ENCODE measurements at places on chromosomes 6 and 20.

DNA sequence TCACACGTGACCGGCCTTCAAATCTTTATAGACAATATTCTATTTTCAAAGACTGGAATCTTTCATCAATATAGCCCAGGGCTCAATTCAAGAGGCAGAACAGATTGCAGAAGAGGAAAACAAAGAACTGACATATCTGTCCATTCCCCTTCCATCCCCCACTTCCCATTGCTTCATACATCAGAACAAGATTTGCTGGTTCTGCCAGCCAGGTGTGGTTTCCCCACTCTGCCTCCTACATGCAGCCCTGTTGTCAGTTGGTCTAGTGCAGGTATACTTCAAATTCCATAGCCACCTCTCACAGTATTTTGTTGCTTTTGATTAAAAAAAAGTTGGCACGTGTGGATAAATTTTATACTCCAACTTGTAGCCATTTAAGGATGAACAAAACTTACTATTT lies 174.9 kb downstream of the CD109 start:
- no peak for DNase-seq

DNA sequence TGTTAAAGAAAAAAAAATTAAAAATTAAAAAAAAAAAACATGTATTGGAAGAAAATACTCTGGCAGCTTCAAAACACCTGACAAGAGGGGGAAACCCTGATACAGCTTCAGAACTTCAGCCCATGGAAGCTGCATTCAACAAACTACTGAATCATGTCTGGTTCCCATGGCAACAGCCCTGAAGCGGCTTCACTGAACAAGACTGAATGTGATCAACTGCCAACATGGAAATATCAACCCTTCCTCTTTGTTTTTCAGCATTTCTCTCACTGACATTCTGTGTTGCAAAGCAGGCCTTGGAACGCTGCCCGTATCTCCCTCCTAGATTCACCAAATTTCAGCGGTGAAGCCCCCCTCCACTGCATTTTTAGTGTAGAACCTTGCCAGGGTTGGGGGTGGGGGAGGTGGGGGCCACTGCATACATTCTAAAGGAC lies 91.3 kb upstream of the SHLD1 start:
- peak; percentile 65 for DNase-seq

- DNase-seq = no peak
Observed at GRCh38 chr6:135334169-135334568, 153.1 kb downstream of the MYB start.

DNA sequence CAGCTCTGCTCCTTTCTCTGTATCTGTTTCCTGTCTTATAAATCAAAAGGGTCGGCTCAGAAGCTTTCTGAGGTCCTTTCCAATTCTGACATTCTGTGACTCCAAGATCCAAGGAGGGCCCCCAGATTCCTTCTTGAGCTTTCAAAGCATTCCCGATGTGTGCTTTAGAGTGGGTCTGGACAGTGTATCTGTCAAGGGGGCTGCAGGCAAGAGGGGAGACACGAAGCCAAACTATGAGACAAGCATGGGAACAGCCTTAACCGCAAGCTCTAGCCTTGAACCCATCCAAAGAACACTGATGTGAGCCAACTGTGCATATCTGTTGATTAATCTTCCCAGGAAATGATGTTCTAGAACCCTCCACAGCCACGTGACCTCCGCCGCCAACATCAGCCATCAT lies 73.8 kb downstream of the TSHZ2 start:
- DNase-seq = no peak

GRCh38 chr6:109075934-109076333 lies 18.7 kb downstream of the SESN1 start:
- DNase-seq = no peak

- no peak for DNase-seq
Observed at GRCh38 chr6:82914511-82914910, 151.1 kb downstream of the UBE3D start.

- DNase-seq = no peak
Observed at GRCh38 chr6:161503570-161503969, 229.7 kb upstream of the AGPAT4 start.

DNA sequence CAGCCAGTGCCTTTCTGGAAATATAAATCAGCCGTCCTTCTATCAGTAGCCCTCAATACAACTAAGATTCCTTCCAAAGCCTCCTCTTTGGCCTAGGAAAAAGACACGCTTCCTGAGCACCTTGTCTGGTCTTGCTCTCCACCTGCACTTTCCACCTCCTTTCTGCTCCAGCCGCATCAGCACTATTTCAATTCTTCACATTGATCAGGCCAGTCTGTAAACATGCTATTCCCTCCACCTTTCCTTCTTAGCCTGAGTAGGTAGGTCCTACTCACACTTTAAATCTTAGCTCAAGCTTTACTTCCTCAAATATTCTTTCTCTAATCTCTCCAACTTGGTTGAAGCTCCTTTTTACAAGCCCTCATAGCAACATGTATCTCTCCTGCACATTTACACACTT lies 11.4 kb downstream of the RANBP9 start:
- no peak for DNase-seq

GRCh38 chr6:40249935-40250334 lies 315.7 kb upstream of the MOCS1 start:
- DNase-seq = no peak

GRCh38 chr6:43969158-43969981 lies 157.9 kb downstream of the MRPL14 start:
- DNase-seq = no peak

- DNase-seq = no peak
Observed at GRCh38 chr6:137115658-137116057, 57.8 kb downstream of the IL22RA2 start.

GRCh38 chr20:48734104-48734749 lies 93.6 kb downstream of the PREX1 start:
- peak; percentile 27 for DNase-seq

DNA sequence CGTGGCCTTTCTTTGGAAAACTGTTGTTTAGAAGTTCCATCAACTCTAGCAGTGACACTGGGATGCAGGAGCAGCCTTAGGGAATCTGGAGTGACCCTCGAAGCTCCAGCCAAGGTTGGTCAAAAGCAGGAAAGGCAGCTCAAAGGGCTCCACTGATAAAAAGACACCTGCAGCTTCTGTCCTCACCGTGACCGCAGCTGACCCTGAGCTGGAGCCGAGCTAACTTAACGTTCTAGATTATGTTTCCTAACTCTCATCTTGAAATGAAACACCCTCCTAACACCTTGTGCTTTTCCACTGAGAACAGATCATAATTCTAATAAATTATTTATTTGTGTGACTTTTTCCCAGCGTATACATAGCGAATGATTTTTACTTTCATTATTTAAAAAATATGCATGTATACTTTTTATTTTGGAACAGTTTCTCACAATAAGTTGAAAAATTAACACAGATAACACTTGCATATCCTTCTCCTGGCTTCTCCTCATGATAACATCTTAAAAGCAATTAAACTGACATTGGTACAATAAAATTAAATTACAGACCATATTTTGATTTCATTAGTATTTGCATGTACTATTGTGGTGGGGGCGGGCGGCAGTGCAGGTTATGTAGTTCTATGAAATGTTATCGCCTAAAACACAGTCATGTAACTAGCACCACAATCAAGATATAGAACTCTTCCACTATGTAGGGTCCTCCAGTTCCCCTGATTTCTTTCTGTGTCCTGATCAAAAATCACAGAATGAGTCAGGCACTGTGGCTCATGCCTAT lies 116.1 kb downstream of the MOXD1 start:
- no peak for DNase-seq

GRCh38 chr20:2387180-2387577 lies 6.5 kb downstream of the TGM6 start:
- peak; percentile 2 for DNase-seq

GRCh38 chr6:110563711-110564110 lies 87.3 kb upstream of the SLC22A16 start:
- DNase-seq = no peak

- DNase-seq = no peak
Observed at GRCh38 chr6:46901882-46902314, 19.8 kb downstream of the ADGRF5 start.

DNA sequence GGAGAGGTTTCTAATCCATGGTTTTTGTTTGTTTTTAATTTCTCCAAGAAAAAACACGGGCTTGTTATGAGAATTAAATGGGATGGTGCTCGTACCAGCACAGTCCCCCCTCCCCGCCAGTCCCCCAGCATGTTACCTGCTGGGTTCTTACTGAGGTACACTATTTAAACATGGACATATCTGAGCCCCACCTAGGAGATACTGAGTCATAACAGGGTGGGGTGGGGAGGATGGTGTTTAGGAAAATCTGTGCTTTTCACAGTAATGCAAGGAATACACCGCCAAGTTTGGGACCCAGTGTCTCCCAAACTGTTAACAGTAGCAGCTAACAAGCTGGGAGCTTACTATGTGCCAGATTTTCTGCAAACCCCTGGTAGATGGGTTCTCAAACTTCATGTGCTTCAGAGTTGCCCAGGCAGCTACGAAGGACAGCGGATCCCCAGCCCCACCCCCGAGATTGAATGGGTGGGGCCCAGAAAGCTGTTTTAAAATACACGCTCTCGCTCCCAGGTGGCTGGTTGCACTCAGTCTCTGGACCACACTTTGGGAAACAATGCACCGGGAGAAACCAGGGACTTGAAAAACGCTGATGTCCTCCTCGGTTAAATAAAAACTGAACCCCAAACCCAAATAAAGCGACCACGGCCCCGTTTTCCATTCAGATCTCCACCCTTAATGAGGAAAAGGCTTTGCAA lies 995 bp downstream of the ZFP64 start:
- DNase-seq = no peak

GRCh38 chr20:62660240-62660615 lies 17.9 kb downstream of the SLCO4A1 start:
- DNase-seq = no peak

- no peak for DNase-seq
Observed at GRCh38 chr6:4299476-4299875, 164.1 kb upstream of the ECI2 start.

- DNase-seq = no peak
Observed at GRCh38 chr6:124467366-124467765, 494.9 kb upstream of the RNF217 start.

DNA sequence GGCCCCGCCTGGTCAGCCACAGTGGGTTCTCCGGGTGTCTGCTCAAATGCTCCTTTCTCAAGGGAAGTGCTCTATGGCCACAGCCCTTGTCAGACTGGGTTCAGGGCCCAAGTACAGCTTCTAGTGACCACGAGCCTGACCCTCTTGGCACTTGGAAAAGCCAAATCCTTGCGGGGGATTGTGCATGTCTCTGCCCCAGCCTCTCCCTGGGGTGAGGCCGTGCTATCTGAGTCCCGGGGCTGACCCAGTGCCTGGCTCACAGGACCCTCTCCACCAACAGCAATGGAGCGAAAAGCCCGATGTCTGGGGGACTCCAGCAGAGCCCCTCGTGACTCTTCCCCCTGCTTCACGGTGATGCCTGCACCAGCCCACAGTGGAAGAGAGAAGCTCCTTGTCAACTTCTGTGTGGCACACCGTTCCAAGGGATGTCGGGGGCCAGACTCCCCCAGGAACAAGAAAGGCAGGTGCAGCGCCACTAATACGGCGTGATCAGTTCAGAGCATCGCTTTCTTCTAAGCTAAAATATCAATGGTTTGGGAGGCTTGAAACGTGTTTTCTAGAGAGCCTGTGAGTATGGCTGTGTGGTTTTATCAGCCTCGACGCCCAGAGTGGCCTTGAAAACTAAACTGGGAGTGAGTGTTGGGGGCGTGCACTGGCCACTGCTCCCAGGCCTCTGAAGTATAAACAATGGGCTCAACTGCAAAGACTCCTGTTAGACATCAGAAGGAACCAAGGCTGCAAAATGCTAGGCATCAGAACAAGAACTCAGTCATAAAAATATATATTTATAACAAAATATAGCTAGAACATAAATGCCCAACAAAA lies 51.9 kb downstream of the DLL1 start:
- no peak for DNase-seq

DNA sequence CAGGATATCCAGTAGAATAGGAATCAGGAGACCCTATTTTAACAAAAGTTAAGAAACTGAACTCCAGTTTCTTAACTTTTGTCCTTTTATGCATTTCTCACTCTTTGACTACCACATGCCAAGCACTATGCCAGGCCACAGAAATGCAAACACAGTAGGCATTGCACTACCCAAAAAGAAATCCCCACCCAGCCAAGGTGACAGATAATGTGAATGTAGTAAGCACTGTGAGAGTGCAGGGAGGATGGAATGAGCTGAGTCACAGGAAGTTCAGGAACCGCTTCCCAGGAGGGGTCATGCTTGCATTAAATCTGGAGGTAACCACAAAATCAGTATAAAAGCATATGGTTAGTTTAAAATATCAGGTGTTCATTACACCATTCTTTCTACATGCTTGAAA lies 20.1 kb upstream of the FAM83C start:
- DNase-seq = no peak

- DNase-seq = no peak
Observed at GRCh38 chr6:148998704-148999103, 251.9 kb downstream of the UST start.

DNA sequence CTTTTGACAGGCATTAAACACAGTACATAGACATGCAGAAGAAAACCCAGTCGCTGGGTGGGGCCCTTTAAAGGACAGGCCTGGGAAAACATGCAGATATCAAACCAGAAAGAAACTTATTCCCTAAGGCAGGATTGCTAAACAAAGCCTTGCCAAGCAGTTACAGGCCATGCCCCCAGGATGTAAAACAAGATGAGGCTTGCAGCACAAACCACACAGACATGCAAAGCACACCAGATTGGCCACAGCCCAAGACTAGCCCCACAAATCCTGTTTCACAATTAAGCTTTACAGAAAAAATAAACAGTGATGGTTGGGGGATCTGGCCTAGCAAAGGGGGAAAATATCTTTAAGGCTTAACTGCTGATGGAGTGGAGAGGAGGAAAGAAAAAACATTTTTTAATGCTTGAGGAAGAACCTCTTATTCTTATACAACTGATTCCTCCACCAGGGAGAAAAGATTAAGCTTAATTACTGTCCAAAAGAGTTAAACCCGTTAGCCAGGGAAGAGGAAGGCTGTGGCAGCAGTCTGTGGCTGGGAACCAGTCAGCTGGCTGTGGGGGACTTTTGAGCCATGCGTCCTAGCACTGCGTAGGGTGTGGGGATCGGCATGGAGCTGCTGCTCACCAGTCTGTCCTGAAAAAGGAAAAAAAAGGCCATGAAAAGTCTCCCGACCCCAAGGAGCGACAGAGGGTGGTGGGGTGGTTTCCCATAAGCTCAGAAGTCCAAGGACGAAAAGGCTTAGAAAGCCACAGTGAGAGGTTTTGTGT lies 28.4 kb downstream of the COL19A1 start:
- DNase-seq = no peak

DNA sequence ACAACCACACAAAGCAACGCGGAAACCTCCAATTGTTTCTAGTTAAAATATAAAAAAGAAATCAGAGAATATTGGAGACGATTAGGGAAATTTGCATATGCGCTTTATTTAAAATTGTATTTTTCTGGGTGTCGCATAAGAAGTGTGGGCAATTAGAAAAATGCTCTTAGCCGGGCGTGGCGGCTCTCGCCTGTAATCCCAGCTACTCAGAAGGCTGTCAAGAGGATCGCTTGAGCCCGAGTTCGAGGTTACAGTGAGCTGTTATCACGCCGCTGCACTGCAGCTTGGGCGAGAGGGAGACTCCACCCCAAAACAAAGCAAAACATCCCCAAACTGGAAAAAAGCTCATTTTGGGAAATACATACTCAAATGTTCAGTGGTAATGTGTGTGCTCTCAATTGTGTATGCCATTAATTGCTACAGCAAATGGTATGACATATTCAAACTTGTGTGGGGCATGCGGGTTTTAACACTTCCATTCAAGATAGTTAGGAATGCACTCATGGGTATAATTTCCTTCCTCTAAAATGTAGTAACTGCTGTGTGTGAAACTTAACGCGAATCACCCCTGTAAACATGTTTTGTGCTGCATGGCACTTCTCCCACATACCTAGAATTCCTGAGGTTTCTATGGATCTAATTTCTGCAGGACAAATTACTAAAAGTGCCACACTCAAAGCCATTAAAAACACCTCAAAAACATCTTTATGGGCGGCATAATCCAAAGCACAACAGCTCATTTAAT lies 54.7 kb upstream of the HFE start:
- DNase-seq = peak; percentile 80
